ENCODE measurements at places on chromosomes 7 and 10.
A peak's percentile ranks its signal among the peaks of the same experiment; 100 is the strongest.

GRCh38 chr10:86671985-86672710 lies 3.8 kb downstream of the LDB3 start:
- DNase-seq = no peak

- DNase-seq = peak; percentile 23
Observed at GRCh38 chr7:2954433-2954853, 89.2 kb downstream of the CARD11 start.

DNA sequence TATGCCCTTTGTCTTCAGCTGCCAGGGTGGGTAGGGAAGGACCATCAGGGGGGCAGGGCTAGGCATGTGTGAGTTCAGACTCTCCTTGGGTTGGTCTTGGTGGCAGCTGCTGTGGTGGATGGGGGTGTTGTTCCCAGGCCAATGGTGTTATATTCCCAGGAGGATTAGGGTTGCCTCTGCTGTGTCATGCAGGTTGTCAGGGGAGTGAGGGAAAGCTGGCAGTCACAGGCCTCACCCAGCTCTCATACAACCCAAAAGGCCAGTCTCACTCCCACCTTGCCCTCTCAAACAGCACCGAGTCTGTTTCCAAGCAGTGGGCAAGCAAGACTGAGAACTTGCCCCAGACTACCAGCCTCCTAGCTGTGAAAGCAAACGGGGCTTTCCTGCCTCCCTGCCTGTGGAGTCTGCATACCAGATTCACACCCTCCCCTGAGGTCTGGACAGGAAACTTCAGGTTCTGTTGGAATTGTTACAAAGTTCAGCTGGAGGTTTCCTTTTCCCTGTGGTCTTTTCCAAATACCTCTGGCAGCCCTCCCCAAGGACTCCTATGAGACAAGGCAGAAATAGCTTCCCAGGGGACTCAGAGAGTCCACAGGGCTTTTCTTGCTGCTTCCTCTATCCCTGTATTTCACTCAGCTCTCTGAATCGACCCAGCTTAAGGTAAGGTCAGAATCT lies 1.4 kb downstream of the HYAL4 start:
- no peak for DNase-seq

- no peak for DNase-seq
Observed at GRCh38 chr7:137390076-137390475, 46.5 kb upstream of the PTN start.

- DNase-seq = no peak
Observed at GRCh38 chr10:99524050-99524666, 8.6 kb upstream of the NKX2-3 start.

DNA sequence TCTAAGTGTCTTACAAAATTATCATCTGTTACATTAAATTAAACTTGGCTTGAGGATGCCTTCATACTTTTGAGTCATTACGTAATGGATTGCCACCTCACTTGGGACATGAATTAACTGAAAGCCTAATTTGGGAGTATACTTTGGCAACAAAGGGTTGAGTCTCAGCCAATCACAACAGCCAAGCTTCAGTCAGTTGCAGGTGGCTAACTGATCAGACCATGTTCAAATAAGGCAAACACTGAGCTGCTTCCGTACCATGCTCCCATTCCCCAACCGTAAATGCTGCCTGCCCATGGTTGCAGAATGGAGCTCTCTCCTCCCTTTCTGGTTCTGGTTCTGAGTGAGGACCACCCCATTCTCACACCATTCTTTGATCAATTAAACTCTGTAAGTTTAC lies 92.9 kb upstream of the STK17A start:
- no peak for DNase-seq

DNA sequence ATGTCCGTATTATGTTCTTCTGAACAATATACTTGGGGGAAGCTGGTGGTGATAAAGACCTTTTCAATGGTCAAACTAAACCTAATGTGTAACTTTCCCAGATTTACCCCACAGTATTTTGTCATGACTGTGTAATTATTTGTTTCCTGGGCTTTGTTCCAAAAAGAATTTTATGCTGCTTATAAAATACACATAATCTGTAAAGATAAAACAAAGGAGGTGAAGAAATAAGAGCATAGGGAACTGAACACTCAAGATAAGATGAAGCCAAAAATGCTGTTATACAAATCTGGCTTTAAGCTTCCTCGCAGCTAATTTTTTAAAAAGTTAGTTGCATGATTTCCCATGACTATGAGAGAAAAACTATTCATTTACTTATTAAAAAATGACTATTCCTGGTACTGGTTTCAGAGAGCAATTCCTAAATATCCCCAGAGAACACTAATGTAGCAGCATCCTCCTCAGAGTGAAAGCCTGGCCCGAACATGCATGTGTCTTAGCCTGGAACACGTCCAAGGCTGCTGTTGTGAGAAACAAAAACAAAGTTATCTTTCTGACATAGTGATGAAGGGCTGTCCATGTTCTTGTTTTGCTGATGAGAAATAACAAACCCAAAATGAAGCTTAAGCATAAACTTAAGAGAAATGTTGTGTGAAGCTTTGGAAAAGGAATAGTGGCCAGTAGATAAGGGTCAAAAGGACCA lies 33.9 kb downstream of the MALSU1 start:
- no peak for DNase-seq

DNA sequence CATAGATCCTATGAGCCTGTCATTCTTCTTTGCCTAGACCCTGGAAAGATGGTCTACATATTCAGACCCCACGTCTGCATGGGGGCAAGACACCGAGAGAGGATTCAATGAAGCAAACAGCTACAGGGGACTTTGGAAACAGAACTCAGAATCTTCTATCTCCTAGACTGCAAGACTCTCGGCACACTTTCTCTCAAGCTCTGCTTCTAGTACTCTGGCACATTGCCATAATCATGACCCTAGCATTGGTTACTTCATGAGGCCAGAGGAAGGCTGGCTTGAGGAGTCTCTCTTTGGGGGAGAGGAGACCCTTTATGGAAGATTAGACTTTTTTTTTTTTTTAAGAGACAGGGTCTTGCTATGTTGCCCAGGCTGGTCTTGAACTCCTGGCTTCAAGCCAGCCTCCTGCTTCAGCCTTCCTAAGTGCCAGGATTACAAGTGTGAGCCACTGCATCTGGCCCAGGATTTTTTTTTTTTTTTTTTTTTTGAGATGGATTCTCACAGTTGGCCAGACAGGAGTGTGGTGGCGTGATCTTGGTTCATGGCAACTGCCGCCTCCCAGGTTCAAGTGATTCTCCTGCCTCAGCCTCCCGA lies 20.7 kb downstream of the CCDC3 start:
- DNase-seq = no peak

- DNase-seq = no peak
Observed at GRCh38 chr7:746155-747061, 19.3 kb upstream of the PRKAR1B start.

DNA sequence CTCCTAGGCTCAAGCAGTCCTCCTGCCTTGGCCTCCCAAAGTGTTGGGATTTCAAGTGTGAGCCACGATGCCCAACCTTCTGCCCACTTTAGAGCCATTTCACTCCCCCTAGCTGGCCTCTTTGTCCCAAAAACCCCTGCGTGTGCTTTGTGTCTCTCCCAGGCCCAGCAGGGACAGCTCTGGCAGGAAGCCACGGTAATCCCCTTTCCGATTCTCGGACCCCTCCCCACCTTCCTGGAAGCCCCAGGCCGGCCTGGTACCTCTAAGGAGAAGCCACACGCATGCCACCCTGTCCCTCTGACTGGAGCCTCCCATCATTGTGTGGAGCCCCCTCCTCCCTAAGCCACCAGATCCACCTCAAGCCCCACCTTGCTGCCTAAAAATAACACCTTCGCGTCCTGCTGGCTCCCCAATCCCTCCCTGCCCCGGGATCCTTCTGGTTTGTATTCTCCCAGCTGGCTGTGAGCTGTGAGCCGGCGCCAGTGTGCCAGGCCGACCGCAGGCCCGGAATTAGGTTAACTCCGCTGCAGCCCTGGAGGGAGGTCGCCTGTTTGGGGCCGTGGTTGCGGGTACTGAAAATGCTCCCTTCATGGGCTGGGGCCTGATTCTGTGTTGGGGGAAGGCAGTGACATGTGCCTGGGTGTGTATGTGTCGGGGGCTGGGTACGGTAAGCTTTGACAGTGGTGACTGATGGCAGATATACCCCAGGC lies 16.4 kb upstream of the SRRM3 start:
- no peak for DNase-seq

GRCh38 chr7:81206667-81207360 lies 288.0 kb upstream of the SEMA3C start:
- no peak for DNase-seq

Data from activated T-cell treated with anti-CD3 and anti-CD28 coated beads for 48 hours (primary cell).